ENCODE measurements at places on chromosomes 11 and 22.
A peak's percentile ranks its signal among the peaks of the same experiment; 100 is the strongest.

GRCh38 chr11:65246506-65246905 is 15.3 kb upstream of the POLA2 start:
- DNase-seq: no peak

- DNase-seq: peak; percentile 66
Observed at GRCh38 chr11:129881570-129882170, 13.7 kb downstream of the NFRKB start.

DNA sequence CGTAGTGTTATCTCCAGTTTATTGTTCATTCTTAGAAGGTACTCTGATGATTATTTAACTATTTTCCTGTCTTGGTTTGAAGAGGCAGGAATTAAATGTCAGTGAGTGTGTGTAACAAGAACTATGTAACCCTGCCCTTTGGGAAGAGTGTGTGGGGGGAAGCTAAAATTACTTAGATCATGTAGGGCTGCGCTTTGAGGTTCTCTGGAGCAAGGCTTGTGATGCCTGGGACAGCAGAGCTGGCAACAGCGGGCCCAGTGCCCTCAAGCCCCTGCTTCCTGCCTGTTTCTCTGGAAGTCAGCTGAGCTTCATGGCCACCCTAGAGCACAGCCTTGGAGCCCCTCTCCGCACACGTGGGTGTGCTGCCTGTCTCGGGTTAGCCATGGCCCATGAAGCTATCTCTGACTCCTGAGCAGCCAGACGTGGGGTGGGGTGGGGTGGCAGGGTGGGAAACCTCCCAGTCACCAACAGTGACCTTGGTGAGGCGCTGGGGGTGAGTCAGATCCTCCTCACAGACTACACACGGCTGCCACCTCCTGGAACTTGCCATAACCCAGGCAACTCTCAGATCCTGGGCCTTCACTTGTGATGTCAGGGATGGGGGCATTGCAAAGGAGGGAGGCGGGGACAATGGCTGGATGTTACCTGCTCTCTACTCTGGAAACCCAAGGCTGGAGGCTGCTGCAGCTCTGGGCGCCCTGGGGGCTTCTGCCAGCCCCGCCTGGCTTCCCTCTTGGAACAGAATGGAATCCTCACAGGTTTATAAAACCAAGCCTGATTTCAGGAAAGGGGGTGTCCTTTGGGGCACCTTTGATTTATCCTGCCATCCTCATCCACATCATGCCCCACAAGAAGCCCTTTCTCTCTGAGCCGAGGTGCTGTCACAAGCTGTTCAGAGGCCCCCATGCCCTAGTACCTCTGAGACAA is 88.6 kb downstream of the SNX19 start:
- DNase-seq: peak; percentile 84

- no peak for DNase-seq
Observed at GRCh38 chr11:111128076-111128870, 117.3 kb upstream of the POU2AF2 start.

- DNase-seq: no peak
Observed at GRCh38 chr11:131404010-131404409, 33.6 kb downstream of the NTM start.

DNA sequence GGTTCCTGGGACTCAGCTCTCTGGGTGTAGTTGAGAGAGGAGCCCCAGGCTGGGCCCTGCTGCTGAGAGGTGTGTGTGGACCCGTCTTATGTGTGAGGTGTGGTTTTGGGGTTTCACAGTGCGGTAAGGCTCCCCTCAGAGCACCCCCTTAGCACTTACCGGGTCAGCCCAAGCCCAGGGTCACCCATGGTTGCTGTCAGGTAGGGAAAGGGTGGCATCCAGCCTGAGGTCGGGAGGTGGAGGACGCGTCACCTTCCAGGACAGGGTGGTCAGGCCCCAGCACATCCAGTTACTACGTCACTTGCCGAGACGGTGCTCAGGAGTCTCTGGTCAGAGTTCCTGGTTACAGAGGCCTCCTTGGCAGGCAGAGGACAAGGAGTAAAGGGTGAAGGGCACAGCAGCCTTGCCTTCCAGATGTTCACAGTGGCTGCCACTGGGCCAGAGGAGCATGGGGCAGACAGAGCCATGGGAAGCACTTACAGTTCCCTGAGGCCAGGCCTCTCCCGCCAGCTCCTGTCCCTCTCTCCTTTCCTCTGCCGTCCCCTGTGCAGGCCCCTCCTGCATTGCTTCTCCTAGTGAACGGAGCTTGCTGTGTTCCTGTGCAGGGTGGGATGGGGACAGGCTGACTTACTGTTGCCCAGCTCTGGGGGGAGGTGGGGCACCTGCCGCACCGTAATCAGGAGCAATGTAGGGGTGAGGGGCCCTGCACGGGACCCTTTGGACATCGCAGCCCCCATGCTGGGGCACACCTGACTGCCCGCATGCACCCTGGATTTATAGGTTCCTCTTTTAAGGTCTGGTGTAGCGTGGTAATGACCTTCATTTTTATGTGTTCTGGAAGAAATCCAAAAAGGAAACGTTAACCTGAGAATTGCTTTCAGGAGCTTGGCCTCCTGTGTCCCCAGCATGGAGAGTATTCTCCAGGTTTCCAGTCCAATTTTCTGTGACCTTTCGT is 285.9 kb downstream of the TBC1D22A start:
- no peak for DNase-seq

- no peak for DNase-seq
Observed at GRCh38 chr11:44260081-44260480, 49.9 kb downstream of the ALX4 start.

DNA sequence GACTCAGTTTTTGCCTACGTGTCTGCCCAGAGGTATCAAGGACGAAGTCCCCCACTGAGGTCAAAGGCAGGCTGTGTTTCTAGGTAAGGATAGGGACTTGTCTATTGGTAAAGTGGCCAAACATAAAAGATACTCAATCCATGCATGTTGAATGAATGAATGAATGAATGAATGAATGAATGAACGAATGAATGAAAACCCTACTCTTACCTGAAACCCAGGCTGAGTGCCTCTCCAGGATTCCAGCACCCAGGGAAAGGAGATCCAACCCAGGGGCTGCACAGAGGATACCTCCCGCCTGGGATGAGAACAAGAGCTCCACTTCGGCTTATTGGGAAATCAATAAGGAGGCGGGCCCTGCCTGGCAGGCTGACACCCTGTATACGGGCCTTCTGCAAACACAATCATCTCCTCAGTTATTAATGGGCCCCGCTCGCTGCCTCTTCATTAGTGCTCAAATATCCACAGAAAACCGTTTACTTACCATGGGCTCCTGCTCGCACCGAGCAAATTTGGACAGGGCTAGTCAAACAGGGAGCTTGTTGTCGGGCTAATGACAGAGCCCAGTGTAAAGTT is 177.4 kb downstream of the BUD13 start:
- DNase-seq: no peak

GRCh38 chr11:79807506-79807905 is 366.7 kb upstream of the TENM4 start:
- no peak for DNase-seq

GRCh38 chr22:49372111-49372529 is 455.6 kb downstream of the BRD1 start:
- DNase-seq: no peak

GRCh38 chr22:20904008-20904979 is 12.9 kb upstream of the CRKL start:
- DNase-seq: no peak
